ENCODE measurements at places on chromosomes 3 and 15.

- no peak for DNase-seq
Observed at GRCh38 chr3:114879059-114880031, 267.7 kb downstream of the ZBTB20 start.

DNA sequence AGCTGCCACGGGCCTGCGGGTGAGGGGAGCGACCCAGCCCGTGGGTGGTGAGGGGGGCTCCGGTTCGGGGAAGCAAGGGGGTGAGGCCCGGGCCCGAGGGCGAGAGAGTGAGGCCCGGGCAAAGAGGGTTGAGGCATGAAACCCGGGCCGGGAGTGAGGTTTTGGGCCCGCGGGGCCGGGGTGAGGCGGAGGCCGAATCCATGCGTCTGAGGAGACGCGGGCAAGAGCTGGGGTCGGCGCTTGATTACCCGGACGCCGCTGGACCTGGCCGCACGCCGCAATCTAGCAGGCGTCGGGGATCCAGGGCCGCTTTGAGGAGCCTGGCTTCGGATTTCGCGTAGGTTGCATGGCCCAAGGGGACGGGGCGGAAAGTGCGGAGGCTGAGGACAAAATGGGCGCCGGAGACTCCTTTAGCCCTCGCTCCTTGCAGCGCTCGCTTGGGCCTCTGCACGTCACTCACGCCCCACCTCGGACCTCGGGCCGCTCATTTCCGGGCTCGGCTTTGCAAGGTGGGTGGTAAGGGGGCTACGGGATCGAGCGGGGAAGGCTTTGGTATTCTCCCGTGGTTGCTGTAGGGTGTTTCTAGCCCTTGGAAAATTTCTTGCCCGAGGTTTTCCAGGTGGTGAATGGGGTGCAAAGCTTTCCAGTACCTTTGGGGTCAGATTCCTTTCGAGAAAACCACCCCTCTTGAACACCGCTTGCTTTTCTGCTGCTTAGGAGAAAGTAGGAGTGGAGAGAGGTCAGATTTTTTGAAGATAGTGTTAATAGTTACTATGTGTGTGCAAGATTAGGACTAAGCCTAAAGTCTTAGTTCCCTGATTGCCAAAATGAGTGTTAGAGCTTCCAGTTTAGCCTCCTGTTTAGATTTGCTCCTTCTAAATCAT lies 827 bp downstream of the SLC25A36 start:
- DNase-seq = peak; percentile 39

DNA sequence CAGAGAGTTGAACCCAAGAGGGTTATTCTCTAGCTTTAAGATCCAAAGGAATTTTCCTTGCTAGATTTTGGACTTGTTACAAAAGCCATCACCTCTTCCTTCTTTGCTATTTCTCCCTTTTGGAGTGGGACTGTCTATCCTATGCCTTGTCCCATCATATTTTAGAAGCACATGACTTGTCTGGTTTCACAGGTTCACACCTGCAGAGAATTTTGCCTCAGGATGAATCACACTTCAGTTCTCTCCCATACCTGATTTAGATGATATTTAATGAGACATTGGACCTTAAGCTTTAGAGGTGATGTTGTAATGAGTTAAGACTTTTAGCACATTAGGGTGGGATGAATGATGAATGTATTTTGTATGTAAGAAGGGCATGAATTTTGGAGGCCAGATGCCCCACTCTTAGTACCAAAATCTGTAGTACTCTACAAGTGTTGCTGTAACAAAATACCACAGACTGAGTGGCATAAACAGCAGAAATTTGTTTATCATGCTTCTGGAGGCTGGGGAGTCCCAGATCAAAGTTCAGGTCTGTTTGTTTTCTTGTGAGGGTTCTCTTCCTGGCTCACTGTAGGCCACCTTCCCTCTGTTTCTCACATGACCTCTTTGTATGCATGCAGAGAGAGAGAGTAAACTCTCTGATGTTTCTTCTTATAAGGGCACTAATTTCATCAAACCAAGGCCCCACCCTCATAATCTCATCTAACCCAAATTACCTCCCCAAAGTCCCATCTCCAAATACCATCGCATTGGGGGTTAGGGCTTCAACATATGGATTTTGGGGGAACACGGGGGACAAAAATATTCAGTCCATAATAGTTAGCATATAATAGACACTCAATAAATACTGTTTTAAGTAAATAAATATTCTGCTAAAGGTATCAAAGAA lies 10.0 kb downstream of the LNP1 start:
- no peak for DNase-seq

GRCh38 chr3:72127844-72128243 lies 342.9 kb upstream of the PROK2 start:
- DNase-seq = no peak

- no peak for DNase-seq
Observed at GRCh38 chr15:75620841-75621391, 4.6 kb downstream of the SNUPN start.
